ENCODE measurements at places on chromosomes 11 and 22. TPM values are rescaled to one million over a fixed set of nuclear protein-coding genes. Genes with fewer than 3 reads are reported as not detected.

Gene CCDC73
- not detected for total RNA-seq

DNA sequence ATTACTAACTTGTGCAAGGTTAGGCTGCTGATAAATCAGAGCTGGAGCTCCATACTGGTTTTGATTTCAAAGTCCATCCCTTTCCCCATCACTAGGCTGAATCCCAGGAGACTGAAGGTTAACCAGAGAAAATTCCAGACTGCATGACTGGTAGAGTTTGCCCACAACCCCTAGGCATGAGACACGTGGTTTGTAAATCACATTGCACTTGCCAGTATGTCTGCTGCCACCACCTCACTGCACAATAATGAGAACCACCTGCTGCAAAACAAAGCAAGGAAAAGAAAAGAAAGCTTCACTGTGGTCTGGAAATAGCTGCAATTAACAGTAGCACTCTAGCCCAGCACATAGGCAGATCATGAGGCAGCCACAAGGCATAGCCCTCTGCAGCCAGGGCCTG, 67.6 kb upstream of the NTM start:
- no peak for DNase-seq
- H3K4me1 ChIP-seq: peaks cover 49% of the 10 kb centered on the region
- no peaks in the 10 kb centered on the region for H3K27me3 ChIP-seq
- no peak overlapping the region for H3K27ac ChIP-seq
- no peaks in the 10 kb centered on the region for H3K36me3 ChIP-seq
- H3K4me3 ChIP-seq: no peak overlapping the region

- no peaks in the 10 kb centered on the region for H3K36me3 ChIP-seq
- no peak overlapping the region for H3K4me3 ChIP-seq
- no peak for DNase-seq
- H3K27ac ChIP-seq: no peak overlapping the region
- H3K4me1 ChIP-seq: no peaks in the 10 kb centered on the region
- H3K27me3 ChIP-seq: no peaks in the 10 kb centered on the region
These were observed 41.9 kb downstream of the RTN4R start for GRCh38 chr22:20226077-20226716.

GRCh38 chr11:15912825-15913224, 443.5 kb downstream of the SOX6 start:
- peaks cover 2% of the 10 kb centered on the region for H3K36me3 ChIP-seq
- no peak overlapping the region for H3K4me3 ChIP-seq
- peaks cover 6% of the 10 kb centered on the region for H3K4me1 ChIP-seq
- no peaks in the 10 kb centered on the region for H3K27me3 ChIP-seq

GRCh38 chr22:40638261-40638660, 1.7 kb upstream of the MRTFA start:
- H3K36me3 ChIP-seq: no peaks in the 10 kb centered on the region
- no peak for DNase-seq
- no peak overlapping the region for H3K27ac ChIP-seq
- H3K27me3 ChIP-seq: no peaks in the 10 kb centered on the region

DNA sequence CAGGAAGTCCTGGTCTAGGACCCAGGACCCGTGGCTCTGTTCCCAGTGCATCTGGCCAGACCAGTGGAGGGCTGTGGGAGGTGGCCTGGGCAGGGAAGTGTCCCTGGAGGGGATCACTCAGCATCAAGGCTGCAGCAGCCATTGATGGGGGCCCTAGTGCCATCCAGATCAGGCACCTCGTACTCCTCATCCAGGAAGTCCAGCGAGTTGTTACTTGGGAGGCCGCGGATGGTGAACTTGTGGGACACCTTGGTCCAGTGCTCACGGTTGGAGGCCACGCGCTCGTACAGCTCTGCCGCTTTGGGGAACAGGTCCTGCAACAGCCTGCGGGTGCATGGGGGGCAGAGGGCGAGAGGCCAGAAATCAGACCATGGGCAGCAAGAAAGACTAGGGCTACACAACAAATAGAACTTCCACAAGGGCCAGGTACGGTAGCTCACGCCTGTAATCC, 96.9 kb downstream of the PDE2A start:
- no peak for DNase-seq
- H3K4me3 ChIP-seq: no peak overlapping the region
- H3K27ac ChIP-seq: no peak overlapping the region
- no peaks in the 10 kb centered on the region for H3K36me3 ChIP-seq
- peaks cover 22% of the 10 kb centered on the region for H3K4me1 ChIP-seq

Data from neural crest cell (in vitro differentiated cells).